Ureter (tissue), 1 donor: ENCODE measurements at places on chromosomes 5 and 9.

- no peak for DNase-seq
These were observed 175.6 kb downstream of the TMEM161B start for GRCh38 chr5:88092958-88093605.

DNA sequence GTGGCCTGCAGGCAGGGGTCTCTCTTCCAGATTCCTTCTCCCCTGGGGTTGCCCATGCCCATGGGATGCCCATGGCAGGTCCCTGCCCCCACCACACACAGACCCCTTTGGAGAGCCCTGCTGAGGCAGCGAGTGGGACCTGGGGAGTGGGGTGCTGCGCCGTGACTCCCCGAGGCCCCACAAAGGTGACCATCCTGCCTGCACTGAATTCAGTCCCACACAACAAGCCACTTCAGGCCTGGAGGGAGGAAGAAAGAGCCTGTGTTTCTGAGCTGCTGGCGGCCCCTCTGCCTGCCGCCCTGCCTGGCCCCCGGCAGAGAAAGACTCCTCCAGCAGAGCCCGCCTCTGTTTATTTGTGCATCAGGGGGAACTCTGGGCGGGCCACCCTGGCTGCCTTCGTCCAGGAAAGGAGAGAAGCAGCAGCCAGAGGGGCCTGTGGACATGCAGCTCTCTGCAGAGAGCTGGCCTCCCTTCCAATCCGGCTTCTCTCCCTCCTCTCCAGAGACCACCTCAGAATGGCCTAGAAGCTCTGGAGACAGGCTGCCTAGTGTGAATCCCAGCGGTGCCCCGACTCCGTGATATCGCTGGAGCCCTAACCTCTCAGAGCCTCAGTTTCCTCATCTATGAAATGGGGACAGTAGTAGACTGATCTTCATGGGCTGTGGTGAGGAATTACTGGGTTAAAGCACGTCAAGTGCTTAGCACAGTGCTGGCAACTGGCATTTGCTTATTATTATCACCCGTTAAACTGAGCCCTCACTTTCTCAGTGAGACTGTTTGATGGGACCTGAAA lies 72.9 kb downstream of the COL27A1 start:
- DNase-seq: no peak

- no peak for DNase-seq
These were observed 208.9 kb upstream of the SLC30A5 start for GRCh38 chr5:68884883-68885282.

DNA sequence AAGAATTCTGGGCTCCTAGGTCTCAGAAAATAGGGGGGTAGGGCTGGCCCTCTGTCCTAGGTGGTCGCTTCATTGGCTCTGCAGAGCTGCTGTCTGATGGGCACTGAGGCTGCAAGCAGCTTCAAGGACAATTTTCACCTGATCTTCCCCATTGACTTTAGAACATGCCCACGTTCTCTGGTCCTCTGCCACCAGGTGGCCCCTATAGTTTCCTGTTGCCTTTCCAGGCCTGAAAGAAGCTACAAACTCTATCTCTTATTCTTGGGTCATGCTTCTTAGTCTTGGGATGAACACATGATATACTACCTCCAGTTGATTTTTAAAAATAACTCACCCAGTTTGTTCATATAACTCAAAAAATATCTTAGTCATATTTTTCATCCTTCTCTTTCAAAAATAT lies 26.3 kb downstream of the SPZ1 start:
- DNase-seq: no peak

- no peak for DNase-seq
These were observed 53.3 kb upstream of the PSD2 start for GRCh38 chr5:139742173-139742903.

GRCh38 chr9:124357721-124358361 lies 57.4 kb downstream of the PSMB7 start:
- no peak for DNase-seq

DNA sequence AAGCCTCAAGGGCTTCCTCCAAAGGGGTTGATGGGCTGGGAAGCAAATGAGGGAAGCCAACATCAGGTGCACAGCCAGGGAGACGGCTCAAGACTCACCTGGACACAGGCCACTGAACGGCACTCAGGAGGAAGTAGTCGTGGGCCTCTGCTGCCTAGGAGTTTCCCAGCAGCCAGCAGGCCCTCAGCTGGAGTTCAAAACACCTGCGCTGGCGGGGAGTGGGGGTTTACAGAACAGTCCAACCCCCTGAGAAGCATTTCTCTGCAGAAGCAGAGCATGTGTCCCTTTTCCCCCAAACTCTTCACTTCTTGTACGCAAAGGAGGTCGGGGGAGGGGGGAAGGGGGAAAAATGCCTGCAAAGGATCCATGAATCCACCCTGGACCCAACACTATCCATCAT lies 2.3 kb downstream of the WHRN start:
- DNase-seq: no peak

- no peak for DNase-seq
These were observed 1018.9 kb upstream of the ARRDC3 start for GRCh38 chr5:92402045-92402444.

DNA sequence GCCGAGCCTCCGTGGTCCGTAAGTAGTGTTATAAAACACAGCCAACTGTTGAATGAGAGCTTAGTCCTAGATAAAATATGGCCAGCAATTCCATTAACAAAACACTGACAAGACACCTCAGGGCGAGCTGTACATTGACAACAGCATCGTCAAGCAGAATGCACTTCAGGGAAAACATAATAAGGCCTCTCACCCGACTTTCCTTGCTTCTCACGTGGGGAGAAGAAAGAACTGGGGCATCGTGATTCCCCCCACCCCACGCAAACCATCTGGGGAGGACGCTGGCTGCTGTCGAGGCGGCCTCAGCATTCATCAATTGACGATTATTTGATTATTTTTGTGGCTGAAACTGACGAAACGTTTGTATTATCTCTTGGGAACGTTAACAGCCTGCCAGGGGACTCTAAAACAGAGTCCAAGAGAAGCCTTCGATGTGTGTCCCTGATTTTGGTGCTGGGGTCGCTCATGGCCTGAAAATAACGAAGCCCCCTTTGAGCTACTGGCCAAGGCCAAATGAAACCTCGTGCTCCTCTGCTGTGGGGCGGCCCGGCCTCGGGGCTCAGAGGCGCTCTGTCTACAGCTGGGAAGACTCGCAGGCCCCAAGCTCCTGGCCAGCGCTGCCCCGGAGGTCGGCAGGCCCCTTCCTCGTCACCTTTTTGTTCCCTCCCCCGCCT lies 464 bp downstream of the GDF9 start:
- no peak for DNase-seq

- no peak for DNase-seq
These were observed 7.0 kb downstream of the CRAT start for GRCh38 chr9:129103595-129103965.

- no peak for DNase-seq
These were observed 119.4 kb downstream of the CRB2 start for GRCh38 chr9:123475407-123475806.

GRCh38 chr9:125843646-125844045 lies 96.5 kb downstream of the PBX3 start:
- DNase-seq: no peak

- no peak for DNase-seq
These were observed 2.2 kb upstream of the CLINT1 start for GRCh38 chr5:157860898-157861890.
